ENCODE measurements at places on chromosomes 11 and 22.

DNA sequence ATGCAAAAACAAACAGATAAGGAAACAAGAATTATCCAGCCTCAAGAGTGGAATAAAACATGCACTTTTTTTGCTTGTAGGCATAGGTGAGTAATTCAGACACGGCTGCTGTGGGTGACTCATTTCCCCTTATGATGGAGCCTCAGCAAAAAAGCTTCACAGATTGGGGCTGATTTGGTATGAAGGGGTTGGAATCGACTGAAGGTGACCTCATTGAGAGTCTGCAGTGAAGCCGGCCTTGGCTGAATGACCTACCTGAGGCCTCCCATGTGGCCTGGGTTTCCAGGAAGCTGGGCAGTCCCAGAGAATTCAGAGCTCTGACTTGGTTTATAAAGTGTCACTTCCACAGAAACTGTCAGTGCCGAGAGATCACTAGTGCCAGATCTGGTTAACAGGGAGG is 34.2 kb upstream of the VPREB1 start:
- peak; percentile 95 for DNase-seq

DNA sequence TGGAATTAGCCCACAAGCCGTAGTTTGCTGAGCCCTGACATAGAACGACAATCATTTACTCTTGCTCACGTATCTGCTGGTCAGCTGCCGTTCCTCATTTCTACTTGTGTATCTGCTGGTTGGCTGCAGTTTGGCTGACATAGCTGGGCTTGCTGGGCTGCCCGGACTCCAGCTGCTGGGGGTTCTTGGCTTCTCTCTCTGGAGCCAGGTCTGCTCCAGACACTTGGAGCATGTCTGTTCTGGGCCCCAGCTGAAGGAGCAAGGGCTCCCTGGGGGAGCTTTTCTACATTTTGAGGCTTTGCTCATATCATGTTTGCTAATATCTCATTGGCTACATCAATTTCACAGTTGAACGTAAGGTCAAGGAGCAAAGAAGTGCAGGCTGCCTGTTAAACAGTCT is 47.3 kb downstream of the PRDM11 start:
- no peak for DNase-seq

DNA sequence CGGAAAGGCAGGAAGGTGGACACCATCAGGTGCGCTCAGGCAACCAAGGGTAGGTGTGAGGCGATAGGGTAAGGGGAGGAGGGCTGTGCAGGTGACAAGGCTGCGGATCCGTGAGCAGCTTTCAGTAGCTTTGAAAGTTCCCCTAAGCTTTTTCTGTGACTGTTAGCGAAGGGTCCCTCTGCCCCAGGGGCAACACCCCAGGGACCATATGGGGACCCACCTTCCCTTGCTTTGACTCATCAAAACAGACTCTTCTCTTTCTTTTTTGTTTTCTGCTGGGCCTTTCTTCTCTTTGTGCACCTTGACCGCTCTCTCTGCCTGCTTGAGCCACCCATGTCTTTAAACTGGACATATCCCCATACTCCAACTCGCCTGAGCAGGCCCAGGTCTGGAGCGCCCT is 136.9 kb downstream of the FEZ1 start:
- DNase-seq: no peak

DNA sequence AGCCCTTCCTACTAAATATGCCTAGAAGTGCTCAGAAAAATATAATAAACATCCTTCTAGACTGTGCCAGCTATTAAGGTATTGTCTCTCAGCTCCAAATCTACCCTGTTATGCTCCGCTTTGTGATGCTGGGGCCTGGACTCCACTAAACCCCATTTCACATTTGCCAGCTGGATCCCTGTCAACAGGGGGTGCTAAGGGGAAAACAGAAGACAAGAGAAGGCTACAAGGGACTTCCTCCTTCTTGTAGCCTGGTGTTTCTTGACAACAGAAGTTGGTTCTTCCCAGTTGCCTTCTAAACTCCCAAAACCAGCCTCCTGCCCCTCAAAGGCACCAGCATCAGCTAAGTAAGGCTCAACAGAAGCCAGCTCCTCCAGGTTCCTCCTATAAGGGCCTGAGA is 5.2 kb downstream of the NUMA1 start:
- no peak for DNase-seq

- no peak for DNase-seq
These were observed 39.0 kb downstream of the TBX1 start for GRCh38 chr22:19799322-19800190.

- no peak for DNase-seq
These were observed 69.9 kb downstream of the BUD13 start for GRCh38 chr11:116702772-116703385.

DNA sequence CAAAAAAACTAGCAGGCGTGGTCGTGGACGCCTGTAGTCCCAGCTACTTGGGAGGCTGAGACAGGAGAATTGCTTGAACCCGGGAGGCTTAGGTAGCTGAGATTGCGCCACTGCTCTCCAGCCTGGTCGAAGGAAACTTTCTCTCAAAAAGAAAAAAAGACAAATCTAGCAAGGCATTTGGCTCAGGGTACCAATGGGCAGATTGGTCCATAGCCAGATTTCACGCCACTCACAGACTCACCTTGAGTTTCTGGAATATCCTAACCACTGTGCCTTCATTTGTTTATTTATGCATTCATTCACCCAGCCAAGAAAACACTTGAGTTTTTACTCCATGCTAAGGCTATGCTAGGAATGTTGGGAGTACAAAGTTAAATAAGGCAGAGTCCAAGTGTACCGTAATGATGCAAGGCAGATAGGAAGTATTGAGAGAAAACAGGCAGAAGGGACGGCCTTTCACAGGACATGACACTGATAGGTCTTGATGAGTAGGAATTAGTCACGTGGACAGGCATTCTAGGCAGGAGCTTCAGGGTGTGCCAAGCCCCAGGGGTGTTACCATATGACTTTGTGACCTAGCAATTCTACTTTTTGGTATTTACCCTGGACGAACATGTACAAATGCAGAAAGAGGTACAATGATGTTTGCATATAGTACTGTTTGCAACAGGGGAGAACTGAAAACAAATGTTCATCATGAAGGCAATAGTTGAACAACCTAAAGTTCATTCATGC is 3.0 kb upstream of the PACSIN3 start:
- no peak for DNase-seq

DNA sequence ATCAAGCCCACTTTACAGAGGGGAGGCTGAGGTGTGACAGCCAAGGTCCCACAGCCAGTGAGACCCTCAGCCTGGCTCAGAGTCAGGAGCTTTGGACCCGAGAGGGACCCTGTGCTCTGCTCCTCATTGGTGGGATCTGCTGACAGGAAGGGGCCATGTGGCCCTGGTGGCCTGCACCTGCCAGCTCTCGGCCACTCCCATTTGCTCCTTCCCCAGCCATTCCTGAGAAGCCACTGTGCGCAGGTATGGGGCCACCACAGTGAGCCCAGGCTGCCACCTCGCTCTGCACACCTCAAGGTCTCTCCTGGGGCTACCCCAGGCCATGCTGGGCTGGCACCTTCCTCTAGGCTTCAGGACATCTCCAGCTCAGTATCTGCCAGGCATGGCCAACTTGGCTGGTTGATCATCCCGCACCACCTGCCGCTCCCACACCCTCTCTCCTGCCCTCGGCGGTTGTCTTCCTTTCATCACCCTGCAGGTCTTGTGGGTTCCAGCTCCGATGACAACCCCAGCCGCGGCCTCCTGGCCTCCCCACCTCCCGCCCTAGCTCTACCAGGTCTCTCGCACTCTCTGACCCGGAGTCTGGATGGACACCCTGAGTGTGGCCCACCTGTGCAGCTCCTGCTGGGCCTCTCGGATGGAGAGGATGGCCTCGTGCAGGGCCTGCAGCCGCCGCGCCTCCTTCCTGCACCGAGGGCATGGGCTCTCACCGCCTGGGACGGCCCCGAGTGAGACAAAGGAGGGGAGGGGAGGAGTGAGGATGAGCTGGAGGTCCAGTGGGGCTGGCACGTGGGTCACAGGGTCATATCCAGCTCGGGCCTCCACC is 32.2 kb upstream of the CARS1 start:
- no peak for DNase-seq

DNA sequence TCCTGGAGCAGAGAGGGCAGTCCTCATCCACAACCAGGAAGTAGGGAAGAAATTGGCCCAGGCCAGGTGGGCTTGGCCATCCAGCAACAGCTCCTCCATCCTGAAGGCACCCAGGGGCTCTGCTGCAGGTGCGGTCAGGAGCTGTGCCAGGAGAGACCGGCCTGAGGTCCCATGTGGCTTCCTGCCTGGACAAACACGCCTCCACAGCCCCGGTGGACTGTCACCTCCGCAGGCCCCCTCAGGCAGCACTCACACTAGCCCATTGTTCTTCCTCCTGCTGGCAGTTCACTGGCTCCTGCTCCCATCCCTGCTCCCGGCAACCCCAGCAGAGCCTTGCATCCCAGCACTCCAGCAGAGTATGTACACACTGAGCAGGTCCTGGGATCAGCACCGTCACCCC is 16.0 kb upstream of the POU2AF1 start:
- DNase-seq: no peak

GRCh38 chr11:1003159-1003558 is 33.4 kb downstream of the MUC6 start:
- no peak for DNase-seq

GRCh38 chr11:128520206-128520887 is 67.0 kb downstream of the ETS1 start:
- DNase-seq: no peak

- no peak for DNase-seq
These were observed 215.1 kb downstream of the PGR start for GRCh38 chr11:100914415-100915110.

DNA sequence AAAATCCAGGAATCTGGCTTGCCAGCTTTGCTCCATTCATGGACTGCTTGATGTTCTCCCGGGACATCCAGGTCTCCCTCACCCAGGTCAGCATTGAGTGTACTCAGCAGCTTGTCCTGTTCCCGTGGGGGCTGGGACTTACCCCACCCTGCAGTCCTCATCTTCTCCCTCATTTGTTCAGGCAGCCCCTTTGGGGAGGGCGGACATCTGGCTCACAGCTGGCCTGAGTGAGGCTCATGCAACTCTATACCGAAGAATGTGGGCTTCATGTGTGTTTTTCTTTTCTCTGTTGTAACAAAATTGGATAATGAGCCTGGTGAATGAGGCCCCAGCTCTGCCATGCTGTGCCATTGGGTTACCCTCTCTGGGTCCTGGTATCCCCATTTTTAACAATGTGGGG is 227.7 kb upstream of the TENM4 start:
- DNase-seq: no peak

GRCh38 chr11:61581030-61581928 is at the start of gene SYT7:
Gene SYT7, minus strand, starts transcription at chr11:61581076. Its CDS starts 256 bp downstream, at chr11:61580820.
- DNase-seq: peak; percentile 95

DNA sequence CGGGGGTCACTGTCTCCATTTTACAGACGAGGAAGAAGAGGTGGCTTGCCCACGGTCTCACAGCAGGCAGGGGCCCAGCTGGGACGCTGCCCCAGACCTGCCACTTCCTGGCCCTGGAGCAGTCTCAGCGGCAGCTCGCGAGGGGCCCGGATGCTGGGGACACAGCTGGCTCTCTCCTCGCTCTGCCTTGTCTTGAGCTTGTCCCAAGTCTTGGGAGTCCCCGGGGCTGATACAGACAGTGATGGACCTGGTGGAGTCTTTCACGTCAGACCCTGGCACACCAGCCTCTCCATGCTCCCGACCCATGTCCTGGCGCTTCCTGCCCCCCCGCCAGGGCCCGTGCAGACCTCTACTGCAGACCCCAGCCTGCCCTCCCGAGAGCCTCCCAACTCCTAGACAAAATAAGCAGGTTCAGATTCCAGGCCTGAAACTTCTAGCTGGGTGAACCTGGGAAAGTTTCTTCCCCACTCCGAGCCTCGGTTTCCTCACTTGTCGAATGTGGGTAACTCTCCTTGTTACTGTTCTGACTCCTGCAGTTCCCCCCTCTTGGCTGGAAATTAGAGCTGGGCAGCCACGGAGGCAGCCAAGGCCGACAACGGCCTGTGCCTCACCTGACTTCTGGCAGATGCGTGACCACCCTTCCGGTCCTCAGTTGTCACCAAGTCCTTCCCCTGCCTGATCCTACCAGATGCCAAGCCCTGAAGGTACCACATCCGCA is 145.4 kb downstream of the CACNA1I start:
- DNase-seq: no peak

- DNase-seq: no peak
These were observed 875.2 kb downstream of the BRD1 start for GRCh38 chr22:48952256-48953102.
